ENCODE measurements at places on chromosomes 2 and 18.

DNA sequence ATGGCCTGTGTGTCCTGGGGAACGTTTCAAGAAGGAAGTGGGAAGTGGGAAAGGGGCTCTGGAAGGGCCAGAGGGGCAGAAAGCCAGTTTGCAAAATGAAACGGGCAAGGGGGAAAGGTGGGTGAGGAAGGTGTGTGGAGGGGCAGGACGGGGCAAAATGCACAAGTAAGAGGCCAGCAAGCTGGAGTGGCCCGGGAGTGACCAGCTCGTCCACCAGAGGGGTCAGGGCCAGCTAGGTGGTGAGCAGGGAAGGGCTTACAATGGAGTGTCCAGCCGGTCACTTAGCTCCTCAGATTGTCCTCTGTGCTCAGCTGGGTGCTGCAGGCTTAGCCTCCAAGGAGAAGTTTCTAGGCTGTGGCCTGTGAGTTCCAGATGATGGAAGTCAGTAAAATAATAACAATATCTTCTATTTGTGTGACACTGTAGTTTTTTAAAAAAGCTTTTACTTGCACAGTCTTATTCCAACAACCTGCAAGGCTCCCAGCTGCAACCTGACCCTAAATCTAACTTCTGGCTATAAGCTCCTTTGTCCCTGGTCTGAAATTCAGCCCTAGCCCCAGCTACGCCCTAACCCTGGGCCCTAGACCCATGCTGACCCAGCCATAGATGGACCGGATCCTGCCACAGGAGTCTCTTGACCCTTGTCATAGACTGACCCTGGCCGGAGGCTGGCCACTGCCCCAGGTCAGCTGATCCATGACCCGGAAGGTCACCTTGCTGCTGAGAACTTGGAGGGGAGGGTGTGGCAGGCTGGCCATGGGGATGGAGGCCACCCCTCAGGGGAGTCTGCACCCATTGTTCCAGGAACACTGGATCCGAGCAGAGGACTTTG is 29.2 kb downstream of the MYO7B start:
- no peaks in the 10 kb centered on the region for H3K4me1 ChIP-seq
- no peaks in the 10 kb centered on the region for H3K36me3 ChIP-seq
- no peak for DNase-seq
- H3K27ac ChIP-seq, result no peak overlapping the region

DNA sequence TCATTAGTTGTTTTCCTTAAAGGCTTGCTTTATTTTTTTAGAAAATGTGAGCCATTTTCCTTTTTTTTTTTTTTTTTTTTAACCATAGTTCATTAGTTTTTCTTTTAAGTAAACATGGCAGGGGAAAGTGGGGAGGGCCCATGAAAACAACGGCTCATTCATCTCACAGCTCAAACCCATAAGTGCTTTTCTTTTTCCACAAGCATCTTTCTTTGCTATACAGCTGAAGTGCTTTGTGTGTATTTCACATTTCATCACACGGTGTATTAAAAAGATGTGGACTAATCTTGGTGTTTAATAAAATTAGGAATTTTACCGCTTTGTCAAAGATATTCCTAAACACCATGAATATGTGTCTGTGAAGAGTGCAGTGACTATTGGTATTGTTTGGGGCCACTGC is 41.6 kb downstream of the RHBDD1 start:
- no peaks in the 10 kb centered on the region for H3K27me3 ChIP-seq
- no peak overlapping the region for H3K27ac ChIP-seq
- no peaks in the 10 kb centered on the region for H3K36me3 ChIP-seq
- no peaks in the 10 kb centered on the region for H3K4me1 ChIP-seq
- no peak for DNase-seq
- no peak overlapping the region for H3K4me3 ChIP-seq

GRCh38 chr2:120461092-120461491 is 115.2 kb downstream of the INHBB start:
- no peak overlapping the region for H3K4me3 ChIP-seq
- no peak overlapping the region for H3K27ac ChIP-seq
- no peak for DNase-seq
- no peaks in the 10 kb centered on the region for H3K36me3 ChIP-seq

DNA sequence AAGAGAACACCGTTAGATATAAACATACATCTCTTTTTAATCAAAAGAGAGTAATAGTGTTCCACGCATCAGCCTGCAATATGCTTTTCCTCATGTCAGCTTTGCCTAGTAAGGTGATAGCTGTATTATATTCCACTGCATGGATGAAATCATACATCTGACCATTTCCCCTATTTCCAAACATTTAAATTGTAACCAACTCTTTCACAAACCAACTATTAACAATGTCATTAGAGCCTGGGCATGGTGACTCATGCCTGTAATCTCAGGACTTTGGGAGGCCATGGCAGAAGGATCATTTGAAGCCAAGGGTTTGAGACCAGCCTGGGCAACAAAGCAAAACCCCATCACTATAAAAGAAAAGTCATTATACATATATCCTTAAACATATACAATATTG is 284.8 kb downstream of the BCL11A start:
- no peak overlapping the region for H3K4me3 ChIP-seq
- H3K27me3 ChIP-seq, result no peaks in the 10 kb centered on the region
- DNase-seq, result no peak
- H3K4me1 ChIP-seq, result no peaks in the 10 kb centered on the region
- no peak overlapping the region for H3K27ac ChIP-seq
